T47D (cell line): ENCODE measurements at places on chromosomes 5 and 9.

DNA sequence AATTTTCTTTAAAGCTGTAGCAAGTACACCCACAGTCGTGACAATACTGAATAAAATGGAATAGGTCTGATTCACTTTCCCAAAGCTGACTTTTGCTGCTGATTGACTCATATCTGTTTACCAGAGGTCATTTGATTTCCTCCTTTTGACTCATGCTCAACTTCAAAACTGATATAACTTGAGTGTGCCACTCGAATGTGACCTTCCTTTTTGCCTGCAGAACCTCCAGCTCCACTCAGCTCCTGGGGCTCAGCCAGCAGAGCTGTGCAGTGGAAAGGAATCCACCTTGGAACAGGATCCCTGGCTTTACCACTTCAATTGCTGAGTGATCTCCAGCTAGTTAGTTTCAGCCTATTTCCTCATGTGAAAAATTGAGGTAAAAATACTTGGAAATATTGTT, 84.1 kb downstream of the FEM1C start:
- DNase-seq = no peak

DNA sequence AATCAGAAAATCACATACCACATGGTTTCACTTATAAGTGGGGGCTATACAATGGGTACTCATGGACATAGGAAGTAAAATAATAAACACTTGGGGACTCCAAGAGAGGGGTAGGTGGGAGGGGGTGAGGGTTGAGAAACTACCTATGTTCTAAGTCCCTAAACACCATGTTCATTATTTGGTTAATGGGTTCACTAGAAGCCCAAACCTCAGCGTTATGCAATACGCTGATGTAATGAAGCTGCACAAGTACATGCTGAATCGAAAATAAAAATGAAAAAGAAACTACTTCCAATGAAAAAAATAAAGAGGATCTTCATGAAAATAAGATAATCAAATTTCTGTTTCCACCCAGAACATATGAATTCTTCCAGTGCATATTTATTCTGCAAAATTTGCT, 208.5 kb downstream of the TMEM161B start:
- DNase-seq = no peak

- no peak for DNase-seq
Measured at GRCh38 chr9:6938873-6939272, 181.1 kb downstream of the KDM4C start.

- no peak for DNase-seq
Measured at GRCh38 chr9:88952086-88952615, 39.1 kb upstream of the S1PR3 start.

GRCh38 chr5:153513156-153513555, 22.7 kb downstream of the GRIA1 start:
- DNase-seq = no peak

- DNase-seq = no peak
Measured at GRCh38 chr9:35616681-35617459, 1.3 kb downstream of the CD72 start.

DNA sequence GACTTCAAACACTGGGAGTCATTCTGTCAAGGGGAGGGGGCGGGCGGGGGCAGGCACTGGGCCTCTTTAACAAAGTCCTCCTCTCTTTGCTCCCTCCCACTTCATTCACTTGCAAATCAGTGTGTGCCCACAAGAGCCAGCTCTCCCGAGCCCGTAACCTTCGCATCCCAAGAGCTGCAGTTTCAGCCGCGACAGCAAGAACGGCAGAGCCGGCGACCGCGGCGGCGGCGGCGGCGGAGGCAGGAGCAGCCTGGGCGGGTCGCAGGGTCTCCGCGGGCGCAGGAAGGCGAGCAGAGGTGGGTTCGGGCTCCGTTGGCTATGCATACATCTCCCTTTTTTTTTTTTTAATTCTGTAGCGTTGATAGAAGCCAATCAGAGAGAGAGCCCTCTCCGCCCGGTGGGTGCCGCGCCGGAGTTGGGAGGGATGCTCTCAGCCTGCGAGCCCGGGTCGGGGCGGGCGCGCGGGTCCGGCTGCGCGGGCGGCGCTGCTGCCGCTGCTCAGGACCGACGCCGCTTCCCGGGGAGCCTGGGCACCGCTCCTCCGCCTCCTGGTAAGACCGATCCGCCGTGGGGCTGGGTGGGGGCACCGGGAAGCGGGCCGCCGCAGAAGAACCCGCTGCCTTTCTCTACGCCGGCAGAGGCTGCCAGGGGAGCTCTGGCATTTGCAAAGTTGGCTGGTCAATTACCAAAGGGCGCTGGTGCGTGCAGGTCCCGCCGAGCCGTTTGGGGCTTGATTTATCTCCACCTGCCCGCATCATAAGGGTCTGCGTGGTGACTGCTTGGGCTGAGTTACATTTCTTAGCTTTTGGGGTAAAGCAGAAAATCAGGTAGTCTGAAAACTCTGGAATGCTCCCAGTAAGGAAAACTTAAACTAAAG, at the start of gene CDH6:
TSS of gene CDH6 (plus strand) at position 96 of the 877 bp plus-strand sequence. CDS start 73,788 bp downstream, outside the sequence.
- peak; percentile 22 for DNase-seq

GRCh38 chr5:147188200-147189108, 46.4 kb upstream of the STK32A start:
- DNase-seq = peak; percentile 80

DNA sequence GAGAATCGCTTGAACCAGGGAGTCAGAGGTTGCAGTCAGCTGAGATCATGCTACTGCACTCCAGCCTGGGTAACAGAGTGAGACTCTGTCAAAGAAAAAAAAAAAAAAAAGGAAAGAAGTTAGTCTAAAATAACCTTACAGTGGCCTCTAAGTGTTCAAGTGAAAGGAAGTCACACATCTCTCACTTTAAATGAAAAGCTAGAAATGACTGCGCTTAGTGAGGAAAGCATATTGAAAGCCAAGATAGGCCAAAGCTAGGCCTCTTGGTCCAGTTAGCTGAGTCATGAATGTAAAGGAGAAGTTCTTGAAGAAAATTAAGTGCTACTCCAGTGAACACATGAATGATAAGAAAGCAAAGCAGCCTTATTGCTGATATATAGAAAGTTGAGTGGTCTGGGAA, 38.1 kb downstream of the ITGA1 start:
- DNase-seq = no peak

DNA sequence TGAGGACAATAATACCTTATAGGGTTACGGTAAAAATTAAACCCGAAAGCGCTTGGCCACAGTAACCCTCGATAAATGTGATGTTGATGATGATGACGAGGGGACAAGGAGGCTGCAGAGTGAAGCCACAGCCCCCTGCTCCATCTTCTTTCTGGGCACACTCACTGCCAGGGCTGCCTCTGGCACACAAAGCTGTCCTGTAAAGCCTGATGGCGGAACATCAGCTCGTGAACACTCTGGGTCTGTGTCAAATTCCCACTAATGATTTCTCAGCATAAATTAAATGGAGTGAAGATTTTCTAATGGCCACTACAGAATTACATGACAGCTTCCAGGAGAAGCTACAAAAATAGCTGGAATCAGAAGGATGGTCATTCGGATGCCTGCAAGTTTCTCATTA, 142.2 kb downstream of the TTLL11 start:
- no peak for DNase-seq
